ENCODE measurements at places on chromosomes 13 and 19.

- DNase-seq, result no peak
Observed at GRCh38 chr19:52516191-52516590, 11.3 kb upstream of the ZNF808 start.

DNA sequence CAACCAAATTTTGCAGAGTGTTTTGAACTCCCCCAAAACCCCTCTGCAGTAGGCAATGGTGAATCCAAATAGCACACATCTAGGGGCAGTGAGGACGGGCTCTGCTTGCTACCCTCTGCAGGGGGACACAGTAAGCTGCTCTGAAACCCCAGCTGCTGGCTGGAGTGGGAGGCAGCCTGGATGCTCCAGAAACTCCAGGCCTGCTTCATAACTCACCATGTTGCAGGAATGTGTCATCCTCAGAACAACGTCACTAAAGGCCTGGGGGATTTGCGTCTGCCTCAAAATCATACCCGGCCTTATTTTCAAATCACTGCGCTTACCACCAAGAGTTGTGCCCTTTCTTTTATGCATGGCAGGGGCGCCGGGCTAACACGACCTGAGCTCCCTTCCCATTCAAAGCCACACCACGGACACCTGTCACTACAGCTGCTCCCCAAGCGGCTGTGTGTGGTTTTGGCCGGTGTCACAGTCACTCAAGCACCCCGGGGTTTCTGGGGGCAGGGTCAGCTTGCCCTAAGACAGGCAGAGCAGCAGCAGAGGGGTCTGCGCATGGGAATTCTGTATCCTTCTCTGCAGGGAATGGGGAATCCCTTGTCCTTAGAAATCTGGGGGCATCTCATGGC lies 93.9 kb downstream of the TSHZ3 start:
- DNase-seq, result no peak

GRCh38 chr13:19991531-19991930 lies 33.0 kb downstream of the ZMYM2 start:
- no peak for DNase-seq

DNA sequence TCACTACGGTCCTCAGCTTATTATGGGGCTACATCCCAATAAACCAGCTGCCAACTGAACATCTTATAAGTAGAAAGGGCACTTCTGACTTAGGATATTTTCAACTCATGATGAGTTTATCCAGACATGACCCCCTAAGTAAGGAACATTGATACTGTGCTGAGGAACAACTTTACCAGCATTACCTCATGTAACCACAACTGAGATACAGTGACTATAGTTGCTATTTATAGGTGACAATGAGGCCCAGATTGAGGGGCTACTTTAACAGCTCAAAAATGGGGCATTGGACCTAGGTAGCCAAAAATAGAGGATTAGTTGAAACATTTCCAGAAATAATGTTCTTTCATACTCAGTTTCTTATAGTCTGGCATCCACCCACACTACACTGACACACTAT lies 26.8 kb downstream of the SKA3 start:
- DNase-seq, result no peak

DNA sequence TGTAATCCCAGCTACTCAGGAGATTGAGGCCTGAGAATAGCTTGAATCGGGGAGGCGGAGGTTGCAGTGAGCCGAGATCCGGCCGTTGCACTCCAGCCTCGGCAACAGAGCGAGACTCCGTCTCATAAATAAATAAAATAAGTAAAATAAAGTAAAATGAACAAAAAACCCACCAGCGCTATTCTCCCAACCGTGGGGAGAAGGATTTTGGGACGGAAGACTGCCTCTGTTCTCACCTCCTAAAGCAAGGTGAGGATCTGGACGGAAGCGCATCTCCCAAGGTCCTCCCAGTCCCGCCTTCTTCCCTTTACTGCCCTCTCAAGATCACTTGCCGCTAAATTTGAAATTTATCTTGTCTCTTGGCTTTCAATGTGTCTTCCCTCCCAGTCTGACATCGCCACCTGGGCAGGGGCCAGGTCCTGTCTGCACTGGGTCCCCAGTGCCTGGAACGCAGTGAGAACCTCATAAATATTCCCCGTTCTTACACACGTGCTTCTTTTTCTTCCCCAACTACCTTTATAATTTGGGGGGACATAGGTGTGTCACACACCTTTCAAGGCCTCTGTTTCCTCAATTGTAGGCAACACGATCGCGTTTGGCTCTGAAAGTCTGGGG lies 1.2 kb upstream of the DNAJB1 start:
- no peak for DNase-seq

- no peak for DNase-seq
Observed at GRCh38 chr13:110759710-110760109, 46.2 kb downstream of the ING1 start.

DNA sequence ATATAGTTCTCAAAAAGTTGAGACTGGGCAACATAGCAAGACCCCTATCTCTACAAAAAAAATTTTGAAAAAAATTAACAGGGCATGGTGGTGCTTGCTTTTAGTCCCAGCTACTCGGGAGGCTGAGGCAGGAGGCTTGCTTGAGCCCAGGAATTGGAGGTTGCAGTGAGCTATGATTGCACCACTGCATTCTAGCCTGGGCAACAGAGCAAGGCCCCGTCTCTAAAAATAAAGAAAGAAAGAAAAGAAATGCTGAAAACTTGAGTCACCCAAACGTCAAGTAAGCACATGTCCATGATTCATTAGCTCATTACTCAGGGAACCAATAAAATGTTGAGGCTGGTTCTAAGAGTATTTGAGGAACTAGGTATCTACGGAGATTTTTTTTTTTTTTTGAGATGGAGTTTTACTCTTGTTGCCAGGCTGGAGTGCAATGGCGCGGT lies 33.9 kb upstream of the SEMA6B start:
- no peak for DNase-seq

GRCh38 chr19:45179072-45179891 lies 698 bp downstream of the BLOC1S3 start:
- DNase-seq, result no peak

- no peak for DNase-seq
Observed at GRCh38 chr13:112670864-112671263, 19.0 kb upstream of the ATP11A start.

DNA sequence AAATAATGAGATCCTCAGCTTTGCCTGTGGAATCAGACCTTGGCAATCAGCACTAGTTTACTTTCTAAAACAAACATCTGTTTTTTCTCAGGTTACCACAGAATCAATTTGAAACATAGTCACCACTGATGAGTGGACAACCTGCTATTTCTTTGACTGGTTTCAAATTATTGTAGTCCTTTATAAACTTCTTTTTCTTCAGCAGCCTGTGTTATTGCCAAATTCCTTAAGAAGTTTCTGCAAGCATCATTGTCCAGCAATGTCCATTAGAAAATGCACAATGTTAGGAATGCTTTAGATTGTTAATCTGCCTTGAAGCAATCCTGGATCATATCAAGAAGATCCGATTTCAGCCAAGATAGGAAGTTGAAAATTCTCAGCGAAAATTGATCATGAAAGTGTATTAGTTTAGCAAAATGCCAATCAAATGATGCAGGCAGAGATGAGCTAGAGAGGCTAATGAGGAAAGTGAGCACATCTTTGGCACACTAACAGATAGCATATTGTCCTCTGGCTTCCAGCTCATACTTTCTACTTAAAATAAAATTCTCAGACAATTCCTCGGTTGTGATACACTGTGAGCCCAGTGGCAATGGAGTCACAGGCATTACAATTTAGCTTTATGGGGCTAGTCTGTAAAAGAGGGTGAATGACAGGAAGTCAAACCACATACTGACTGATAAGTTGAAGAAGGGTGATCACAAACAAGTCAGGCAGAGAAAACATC lies 270.6 kb downstream of the SLITRK6 start:
- no peak for DNase-seq

GRCh38 chr19:17550076-17550667 lies 5.3 kb upstream of the COLGALT1 start:
- DNase-seq, result no peak

GRCh38 chr19:1384085-1384462 lies 367 bp downstream of the NDUFS7 start:
- DNase-seq, result no peak

DNA sequence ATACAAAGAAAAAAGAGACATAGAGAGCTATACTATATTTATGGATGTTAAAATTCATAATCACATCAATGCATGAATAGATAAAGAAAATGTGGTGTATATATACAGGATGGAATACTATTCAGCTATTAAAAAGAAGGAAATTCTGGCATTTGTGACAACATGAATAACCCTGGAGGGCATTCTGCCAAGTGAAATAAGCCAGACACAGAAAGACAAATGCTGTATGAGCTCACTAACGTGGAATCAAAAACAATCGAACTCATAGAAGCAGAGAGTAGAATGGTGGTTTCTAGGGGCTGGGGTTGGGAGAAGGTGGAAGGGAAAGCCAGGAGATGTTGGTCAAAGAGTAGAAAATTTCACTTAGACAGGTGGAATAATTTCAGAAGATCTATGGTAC lies 24.0 kb downstream of the UTP14C start:
- no peak for DNase-seq

- no peak for DNase-seq
Observed at GRCh38 chr19:14450168-14450874, 17.2 kb downstream of the PKN1 start.

DNA sequence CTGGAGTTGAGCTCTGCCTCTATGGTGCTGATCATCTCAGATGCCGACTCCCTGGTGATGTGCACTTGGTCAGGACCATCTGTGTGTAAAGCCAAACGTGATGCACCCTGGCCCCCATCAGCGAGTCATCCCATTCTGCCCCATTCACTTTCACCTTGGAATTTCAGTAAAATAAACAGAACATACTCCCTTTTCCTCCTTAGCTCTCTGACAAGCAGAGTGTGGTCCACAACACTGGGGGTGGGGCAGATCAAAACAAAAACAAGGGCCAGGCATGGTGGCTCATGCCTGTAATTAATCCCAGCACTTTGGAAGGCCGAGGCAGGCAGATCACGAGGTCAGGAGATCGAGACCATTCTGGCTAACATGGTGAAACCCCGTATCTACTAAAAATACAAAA lies 12.3 kb downstream of the CEACAM20 start:
- DNase-seq, result no peak

- no peak for DNase-seq
Observed at GRCh38 chr13:31027136-31027535, 94.7 kb downstream of the TEX26 start.

DNA sequence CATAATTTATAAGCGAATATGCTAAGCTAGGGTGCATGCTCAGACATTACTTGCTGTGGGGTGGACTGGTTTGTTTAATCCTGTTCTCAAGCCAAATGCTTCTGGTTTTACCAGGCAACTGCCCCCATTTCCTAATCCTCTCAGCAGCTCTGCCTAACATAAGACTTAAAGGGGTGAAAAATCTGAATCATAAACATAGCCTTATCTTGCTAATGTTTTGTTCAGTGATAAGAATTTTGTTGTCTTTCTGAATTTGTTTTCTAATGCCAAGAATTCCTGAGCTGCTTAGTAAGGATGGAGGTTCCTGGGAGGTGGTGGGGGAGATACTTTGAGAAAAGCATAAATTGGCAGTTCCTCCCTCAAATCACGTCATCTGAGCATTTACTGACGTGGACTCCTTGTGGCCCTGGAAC lies 42.7 kb downstream of the ING1 start:
- no peak for DNase-seq

DNA sequence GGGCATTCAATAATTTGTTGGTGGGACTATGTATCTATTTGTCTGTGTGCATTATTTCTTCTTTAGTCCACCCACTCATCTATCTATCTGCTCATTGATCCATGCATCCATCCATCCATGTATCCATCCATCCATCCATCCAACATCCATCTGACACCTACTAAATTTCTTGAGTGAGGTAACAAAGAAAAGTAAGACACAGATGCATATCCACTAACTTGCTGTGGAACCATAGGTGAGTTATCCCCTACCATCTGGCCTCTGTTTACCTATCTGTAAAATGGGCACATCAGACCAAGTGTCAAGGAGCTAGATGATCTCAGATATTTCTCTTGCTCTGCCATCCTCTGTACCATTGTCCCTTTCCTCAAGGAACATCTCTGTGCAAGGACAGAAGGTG lies 54.7 kb downstream of the ZNF536 start:
- no peak for DNase-seq

GRCh38 chr19:58361900-58362271 lies 665 bp downstream of the ZNF497 start:
- DNase-seq, result no peak

DNA sequence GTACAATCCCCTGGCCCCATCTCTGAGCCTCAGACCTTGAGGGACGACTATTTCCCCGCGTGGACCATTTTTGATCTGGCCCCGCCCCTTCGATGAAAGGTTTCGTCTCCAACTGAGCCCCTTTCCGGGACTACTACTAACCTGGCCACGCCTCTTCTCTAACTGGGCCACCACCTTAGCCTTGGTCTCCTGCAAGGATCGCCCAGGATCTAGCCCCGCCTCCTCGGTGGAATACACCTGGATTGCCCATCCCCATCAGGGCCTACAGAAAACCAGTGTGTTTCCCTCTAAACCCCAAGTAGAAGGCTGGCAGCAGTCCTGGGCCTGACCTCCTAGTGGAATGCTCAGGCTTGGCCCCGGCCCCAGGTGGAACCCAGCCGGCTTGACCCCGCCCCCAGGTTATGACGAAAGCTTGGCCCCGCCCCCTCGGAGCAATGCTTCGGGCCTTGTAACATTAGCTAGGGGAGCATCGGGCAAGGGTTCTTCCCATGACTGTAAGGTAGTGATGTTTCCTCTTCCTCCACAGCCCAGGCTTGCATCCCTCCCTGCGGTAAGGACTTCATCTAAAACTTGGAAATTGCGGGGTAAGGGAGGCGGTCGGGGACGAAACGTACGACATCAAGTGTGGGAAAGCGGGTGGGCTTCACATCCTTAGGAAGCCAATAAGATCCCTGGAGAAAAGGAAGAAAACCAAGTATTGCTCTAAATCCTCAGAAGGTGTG lies 9.1 kb downstream of the SPACA6 start:
- DNase-seq, result peak; percentile 88

DNA sequence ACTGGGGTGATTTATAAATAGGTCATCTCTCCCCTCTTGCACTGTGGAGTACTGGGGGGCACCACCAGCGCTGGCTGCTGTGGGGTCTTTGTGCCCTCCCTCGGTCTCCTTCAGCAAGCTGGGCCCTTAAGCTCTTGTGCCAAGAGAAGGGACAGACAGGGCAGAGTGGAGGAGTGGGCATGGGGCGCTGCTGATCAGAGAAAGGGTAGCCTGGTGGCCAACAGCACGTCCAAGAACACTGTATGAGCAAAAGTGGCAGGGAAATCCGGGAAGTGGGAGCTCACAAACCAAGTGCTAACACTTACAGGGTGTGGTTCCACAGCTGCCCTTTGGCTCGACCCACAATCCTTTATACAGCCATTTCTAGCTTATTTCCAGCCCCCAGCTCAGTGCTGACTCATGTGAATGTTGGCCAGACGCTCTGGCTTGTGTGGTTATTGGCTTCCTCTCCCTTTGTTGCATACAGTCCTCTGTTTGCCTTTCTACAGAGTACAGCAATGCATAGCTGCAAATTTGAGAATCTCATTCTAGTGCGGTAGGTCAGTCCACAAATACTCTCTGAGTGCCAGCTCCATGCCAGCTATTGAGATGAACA lies 298.8 kb downstream of the SHISA2 start:
- peak; percentile 86 for DNase-seq

GRCh38 chr13:50685491-50685890 lies 158.0 kb downstream of the DLEU7 start:
- peak; percentile 85 for DNase-seq

- peak; percentile 17 for DNase-seq
Observed at GRCh38 chr13:113579686-113580085, 4.9 kb upstream of the TFDP1 start.

Measured in right forelimb (tissue), 1 donor.